ENCODE measurements at places on chromosomes 13 and 19. TPM values are rescaled to one million over a fixed set of nuclear protein-coding genes. Genes with fewer than 3 reads are reported as not detected.

DNA sequence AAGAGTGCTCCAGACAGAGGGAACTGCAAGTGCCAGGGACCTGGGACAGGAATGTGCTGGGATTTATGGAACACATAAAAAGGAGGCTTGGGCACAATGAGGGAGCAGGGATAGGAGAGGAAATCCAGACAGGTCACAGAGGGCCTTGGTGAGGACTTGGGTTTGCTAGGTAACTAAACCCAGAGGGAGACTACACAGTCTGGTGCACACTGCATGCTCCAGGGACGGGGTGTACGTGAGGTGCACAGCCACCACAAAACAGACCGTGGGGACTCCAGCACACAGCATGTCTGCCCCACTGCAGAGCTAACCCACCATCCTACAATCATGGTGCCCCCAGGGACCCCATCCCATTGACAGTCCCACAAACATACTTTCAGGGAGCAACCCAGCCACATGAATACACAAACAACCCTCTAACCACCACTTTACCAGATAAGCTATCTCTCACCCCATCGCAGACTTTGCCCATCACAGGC is 5.5 kb upstream of the ZFP36 start:
- no peak for DNase-seq

CEACAM20 gene
- not detected for total RNA-seq

- DNase-seq = no peak
These were observed 1981.1 kb upstream of the PCDH20 start for GRCh38 chr13:63396746-63397145.

DNA sequence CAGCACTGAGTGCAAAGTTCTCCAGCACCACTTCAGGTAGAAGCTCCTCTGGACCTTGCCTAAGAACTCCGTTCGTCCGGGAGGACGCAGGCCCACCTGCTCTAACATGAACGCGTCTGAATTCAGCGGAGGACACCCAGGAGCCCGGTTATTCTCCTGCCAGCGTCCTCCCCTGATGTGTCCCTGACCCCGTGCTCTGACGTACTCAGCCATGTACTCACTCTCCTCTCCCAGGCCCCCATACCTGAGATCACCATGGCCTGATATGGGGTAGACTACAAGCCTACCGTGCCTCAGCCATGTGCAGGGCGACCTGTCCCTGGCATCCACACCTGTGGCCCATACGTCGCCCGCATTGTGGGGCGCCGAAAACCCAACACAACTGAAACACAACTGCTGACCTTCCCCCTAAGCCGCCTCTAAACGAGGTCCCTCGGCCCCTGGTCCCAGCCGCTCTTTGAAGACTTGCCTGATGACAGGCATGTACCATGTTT is 744 bp upstream of the ZNF584 start:
- DNase-seq = peak; percentile 57

GRCh38 chr13:65582160-65582559 is 1648.0 kb downstream of the PCDH9 start:
- DNase-seq = no peak

- DNase-seq = no peak
These were observed 15.4 kb downstream of the PIP5K1C start for GRCh38 chr19:3684817-3685410.

TEAD2 gene
- 12.1 TPM for total RNA-seq

FBXO27 gene
- total RNA-seq = 0.49 TPM
